Activated CD8-positive, alpha-beta T cell treated with anti-CD3 and anti-CD28 coated beads, Interleukin-2, amount 10 ng/mL, durations not matched to agents 7 days and 5 days (primary cell): ENCODE measurements at places on chromosomes 5 and 9. TPM values are rescaled to one million over a fixed set of nuclear protein-coding genes. Genes with fewer than 3 reads are reported as not detected.

GLRA1 gene
- total RNA-seq = not detected

GRCh38 chr9:115333277-115334070 lies 215.5 kb upstream of the TNC start:
- no peaks in the 10 kb centered on the region for H3K36me3 ChIP-seq
- no peaks in the 10 kb centered on the region for H3K27me3 ChIP-seq
- no peak for DNase-seq
- H3K4me3 ChIP-seq = no peak overlapping the region
- no peak overlapping the region for H3K27ac ChIP-seq

- no peaks in the 10 kb centered on the region for H3K4me1 ChIP-seq
- no peak overlapping the region for H3K4me3 ChIP-seq
Measured at GRCh38 chr9:135076143-135076875, 11.2 kb upstream of the OLFM1 start.

SLIT3 gene
- not detected for total RNA-seq

DNA sequence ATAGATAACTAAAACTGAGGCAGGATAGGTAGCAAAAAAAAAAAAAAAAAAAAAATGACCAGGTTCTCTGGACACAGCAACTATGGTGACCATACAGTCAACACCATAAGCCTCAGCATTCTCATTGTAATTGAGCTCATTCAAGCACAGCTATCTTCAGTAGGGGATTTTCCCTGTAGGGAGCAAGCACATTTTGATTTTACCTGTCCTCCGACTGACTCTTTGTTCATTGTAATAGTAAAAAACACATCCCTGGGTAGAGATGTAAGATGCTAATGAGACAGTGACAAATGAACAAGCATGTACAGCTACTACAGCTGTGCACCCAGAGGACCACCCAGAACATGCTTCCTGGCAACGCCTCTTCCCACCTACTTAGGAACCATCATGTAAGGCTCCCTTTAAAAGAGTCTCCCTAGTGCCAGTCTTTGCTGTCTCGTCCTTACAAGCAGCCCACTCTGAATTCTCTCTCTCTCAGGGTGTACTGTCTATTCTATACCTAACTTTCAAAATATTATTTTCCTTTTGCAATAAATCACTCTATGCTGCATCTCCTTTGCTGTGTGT lies 65.0 kb upstream of the FBXW11 start:
- DNase-seq = no peak
- H3K36me3 ChIP-seq = peaks cover 64% of the 10 kb centered on the region
- H3K27me3 ChIP-seq = no peaks in the 10 kb centered on the region
- H3K27ac ChIP-seq = peak overlapping the region; percentile 15
- peaks cover 56% of the 10 kb centered on the region for H3K4me1 ChIP-seq
- no peak overlapping the region for H3K4me3 ChIP-seq

ERMP1 gene
- 30.6 TPM for total RNA-seq

DNA sequence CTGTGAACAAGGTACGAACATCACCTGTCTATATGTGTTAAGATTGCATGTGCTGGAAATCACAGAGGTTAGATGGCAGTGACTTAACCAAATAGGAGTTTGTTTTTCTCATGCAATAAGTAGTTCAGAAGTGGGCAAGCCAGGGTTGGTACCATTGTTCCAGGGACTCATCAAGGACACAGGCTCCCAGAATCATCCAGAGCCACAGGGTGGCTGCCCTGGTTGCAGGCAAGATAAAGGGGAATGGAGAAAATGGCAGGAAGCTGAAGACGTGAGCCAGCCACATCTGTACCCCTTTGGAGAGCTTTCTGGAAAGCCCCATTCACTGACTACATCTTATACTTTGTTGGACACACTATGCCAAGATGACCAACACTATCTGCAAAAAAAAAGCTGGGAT lies 126.0 kb upstream of the IL12B start:
- H3K4me1 ChIP-seq = peaks cover 36% of the 10 kb centered on the region
- H3K27me3 ChIP-seq = peaks cover 41% of the 10 kb centered on the region
- H3K4me3 ChIP-seq = no peak overlapping the region

GRCh38 chr5:89359046-89359445 lies 476.1 kb upstream of the MEF2C start:
- no peak overlapping the region for H3K4me3 ChIP-seq
- H3K36me3 ChIP-seq = no peaks in the 10 kb centered on the region
- H3K27me3 ChIP-seq = no peaks in the 10 kb centered on the region
- no peaks in the 10 kb centered on the region for H3K4me1 ChIP-seq
- H3K27ac ChIP-seq = no peak overlapping the region

DNA sequence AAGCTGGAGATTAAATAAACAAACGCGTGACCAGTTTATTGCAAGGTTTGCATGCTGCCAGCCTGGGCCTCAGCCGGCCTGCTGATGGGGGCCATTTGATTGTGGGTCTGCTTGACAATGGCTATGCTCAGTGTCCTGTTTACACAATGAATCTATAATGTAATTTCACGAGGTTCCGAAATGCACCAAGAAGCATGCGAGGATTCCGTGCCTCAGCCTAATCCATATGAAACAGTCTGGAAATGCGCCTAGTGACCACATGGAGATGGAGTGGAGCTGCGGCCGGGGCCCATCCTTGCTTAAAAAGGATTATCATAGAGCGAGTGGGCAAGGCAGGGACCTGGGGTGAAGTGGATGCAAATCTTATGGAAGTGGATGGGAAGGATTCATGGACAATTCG lies 382.4 kb downstream of the CDK5RAP2 start:
- DNase-seq = no peak
- no peaks in the 10 kb centered on the region for H3K27me3 ChIP-seq
- no peak overlapping the region for H3K27ac ChIP-seq
- no peak overlapping the region for H3K4me3 ChIP-seq
- H3K36me3 ChIP-seq = no peaks in the 10 kb centered on the region
- H3K4me1 ChIP-seq = no peaks in the 10 kb centered on the region

DNA sequence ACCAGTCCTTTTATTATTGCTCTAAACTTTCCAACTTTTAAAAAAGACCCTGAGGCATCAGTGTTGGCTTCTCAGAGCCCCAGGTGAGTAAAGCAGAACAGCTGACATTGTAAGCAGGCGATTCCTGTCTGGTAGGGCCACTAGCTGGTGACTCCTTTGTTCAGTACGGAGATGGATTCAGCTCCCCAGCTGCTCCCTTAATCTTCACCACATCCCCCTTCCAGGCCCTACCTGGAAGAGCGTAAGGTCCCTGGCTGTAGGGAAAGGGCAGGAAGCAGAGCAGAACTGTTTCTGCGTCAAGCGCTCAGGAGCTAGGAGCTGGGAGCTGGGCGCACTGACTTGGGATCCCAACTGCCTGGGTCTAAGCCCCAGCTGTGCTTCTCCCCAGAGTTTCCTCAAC lies 203.7 kb upstream of the TAS2R1 start:
- no peak for DNase-seq
- H3K4me1 ChIP-seq = no peaks in the 10 kb centered on the region
- H3K4me3 ChIP-seq = no peak overlapping the region
- no peak overlapping the region for H3K27ac ChIP-seq
- H3K27me3 ChIP-seq = no peaks in the 10 kb centered on the region

- no peak overlapping the region for H3K27ac ChIP-seq
- peaks cover 4% of the 10 kb centered on the region for H3K27me3 ChIP-seq
- H3K4me3 ChIP-seq = no peak overlapping the region
- H3K4me1 ChIP-seq = no peaks in the 10 kb centered on the region
Measured at GRCh38 chr9:121671612-121672155, 20.2 kb downstream of the DAB2IP start.

LECT2 gene
- total RNA-seq = not detected

CMYA5 gene
- total RNA-seq = 0.40 TPM

DNA sequence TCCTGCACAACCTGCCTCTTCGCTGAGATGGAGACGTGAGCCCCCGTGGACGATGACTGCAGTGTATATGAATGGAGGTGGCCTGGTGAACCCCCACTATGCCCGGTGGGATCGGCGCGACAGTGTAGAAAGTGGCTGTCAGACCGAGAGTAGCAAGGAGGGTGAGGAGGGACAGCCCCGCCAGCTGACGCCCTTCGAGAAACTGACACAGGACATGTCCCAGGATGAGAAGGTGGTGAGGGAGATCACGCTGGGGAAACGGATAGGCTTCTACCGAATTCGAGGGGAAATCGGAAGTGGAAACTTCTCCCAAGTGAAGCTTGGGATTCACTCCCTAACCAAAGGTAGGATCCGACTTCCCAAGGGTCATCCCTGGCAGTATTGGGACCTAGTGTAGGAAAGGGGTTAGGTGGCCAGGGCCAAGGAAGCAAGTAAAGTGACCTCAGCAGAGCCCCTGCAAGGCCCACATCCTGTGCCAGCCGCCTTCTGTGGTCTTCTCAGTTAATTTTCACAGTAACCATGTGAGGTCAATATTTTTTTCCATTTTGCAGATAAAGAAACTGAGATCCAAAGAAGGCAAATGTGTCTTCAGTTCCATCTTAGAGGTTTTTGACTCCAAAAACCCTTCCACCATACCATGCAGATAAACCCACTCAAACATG lies 53.8 kb downstream of the NIM1K start:
- no peak overlapping the region for H3K4me3 ChIP-seq
- H3K36me3 ChIP-seq = no peaks in the 10 kb centered on the region
- peaks cover 13% of the 10 kb centered on the region for H3K27me3 ChIP-seq
- H3K27ac ChIP-seq = no peak overlapping the region

SH3TC2 gene
- not detected for total RNA-seq

TNFSF15 gene
- 1.1 TPM for total RNA-seq

DNA sequence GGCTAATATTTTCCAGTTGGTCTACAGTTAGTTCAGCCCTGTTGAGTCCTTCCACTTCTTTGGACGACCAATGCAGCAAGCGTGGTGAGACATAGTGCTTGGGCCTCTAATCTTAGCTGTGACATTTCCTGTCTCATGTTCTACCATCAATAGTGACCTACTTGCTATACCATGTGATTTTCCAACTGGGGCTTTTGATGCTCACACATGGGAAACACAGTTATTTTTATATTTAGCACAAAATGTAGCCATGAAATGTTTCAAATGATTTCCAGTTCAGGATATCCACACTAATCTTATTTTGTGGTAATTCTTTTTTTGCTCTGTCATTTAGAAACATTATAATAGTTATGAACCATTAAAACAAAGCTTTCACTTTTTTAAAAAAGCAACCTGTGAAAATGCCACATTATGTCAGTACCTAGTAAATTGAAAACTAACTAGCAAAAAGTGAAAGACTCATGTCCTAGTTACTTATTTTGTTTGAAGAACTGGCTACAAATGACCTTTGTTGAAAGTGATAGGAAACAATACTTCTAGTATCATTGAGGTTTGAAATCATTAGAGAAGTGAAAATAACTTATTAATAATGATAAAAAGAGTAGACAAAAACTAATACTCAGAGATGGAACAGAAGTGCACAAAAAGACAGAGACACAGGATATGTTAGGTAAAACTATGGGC lies 18.3 kb downstream of the MARCHF3 start:
- peaks cover 2% of the 10 kb centered on the region for H3K36me3 ChIP-seq
- peaks cover 5% of the 10 kb centered on the region for H3K4me1 ChIP-seq
- no peaks in the 10 kb centered on the region for H3K27me3 ChIP-seq
- no peak overlapping the region for H3K27ac ChIP-seq

- no peaks in the 10 kb centered on the region for H3K27me3 ChIP-seq
- DNase-seq = no peak
- H3K4me1 ChIP-seq = no peaks in the 10 kb centered on the region
- H3K4me3 ChIP-seq = no peak overlapping the region
- no peak overlapping the region for H3K27ac ChIP-seq
- H3K36me3 ChIP-seq = peaks cover 7% of the 10 kb centered on the region
Measured at GRCh38 chr9:93646640-93647178, 70.3 kb downstream of the PHF2 start.

DNA sequence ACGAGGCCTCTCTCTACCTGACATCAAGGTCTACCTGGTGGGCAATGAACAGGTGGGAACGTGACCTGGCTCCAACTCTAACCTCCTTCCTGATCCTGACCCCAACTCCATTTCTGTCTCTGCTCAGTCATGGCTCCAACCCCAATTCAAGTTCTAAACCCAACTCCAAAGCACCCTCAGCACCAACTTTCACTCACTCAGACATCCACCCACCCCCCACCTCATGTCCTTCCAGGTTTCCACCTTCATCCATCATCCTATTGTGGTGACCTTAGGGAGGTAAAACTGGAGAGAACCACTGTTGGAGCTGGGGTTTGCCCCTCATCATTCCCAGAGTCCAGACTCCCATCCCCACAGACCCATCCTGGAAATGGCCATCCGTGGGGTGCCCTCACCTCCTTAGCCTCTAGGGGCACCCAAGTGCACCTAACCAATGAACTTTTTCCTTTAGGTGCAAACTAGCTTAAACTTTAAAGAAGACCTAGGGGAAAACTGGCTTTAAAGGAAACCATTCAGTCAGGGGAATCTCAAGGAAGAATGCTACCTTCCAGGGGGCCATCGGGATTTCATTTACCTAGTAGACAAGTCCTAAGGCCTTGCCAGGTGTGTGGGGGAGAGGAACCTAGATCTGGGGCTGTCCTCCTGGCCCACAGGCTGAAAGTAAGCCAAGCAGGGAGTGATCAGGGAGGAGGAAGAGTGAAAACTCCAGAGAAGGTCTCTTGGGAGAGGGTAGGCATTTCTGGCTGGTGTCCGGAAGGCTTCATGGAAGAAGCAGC lies 11.3 kb downstream of the RGS14 start:
- DNase-seq = peak; percentile 55
- H3K36me3 ChIP-seq = peaks cover 70% of the 10 kb centered on the region
- H3K27ac ChIP-seq = peak overlapping the region; percentile 51
- H3K4me1 ChIP-seq = peaks cover 74% of the 10 kb centered on the region

GRCh38 chr5:126780165-126780827 lies 3.4 kb downstream of the LMNB1 start:
- DNase-seq = peak; percentile 74
- peak overlapping the region; percentile 96 for H3K4me3 ChIP-seq
- peaks cover 50% of the 10 kb centered on the region for H3K36me3 ChIP-seq
- H3K4me1 ChIP-seq = peaks cover 49% of the 10 kb centered on the region
- H3K27ac ChIP-seq = peak overlapping the region; percentile 98
- no peaks in the 10 kb centered on the region for H3K27me3 ChIP-seq

DNA sequence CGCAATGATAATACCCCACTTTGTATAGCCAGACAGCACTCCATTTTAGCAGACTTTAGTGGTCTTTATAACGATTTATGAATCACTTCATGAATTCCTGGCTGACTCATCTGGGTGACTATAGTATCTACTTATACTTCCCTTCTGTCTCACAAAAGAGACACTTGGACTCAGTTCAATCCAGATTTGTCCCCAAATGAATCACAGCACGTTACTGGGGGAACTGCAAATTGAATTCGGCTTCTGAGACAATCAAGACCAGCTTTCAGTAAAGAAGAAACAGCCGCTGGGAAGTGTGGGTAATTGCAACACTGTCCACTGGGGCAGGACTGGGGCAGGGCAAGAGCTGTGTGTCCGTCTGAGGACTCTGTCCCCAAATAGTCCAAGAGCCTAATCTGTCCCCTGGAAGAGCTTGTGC lies 337.3 kb upstream of the RFX3 start:
- H3K36me3 ChIP-seq = no peaks in the 10 kb centered on the region
- no peak overlapping the region for H3K4me3 ChIP-seq
- no peaks in the 10 kb centered on the region for H3K4me1 ChIP-seq
- no peak for DNase-seq
- peaks cover 2% of the 10 kb centered on the region for H3K27me3 ChIP-seq

ENTPD8 gene
- total RNA-seq = not detected
